ENCODE measurements at places on chromosomes 12 and 14.

GRCh38 chr12:3313675-3314663 lies 177.0 kb upstream of the PRMT8 start:
- DNase-seq = no peak

- DNase-seq = no peak
Observed at GRCh38 chr14:100041271-100041670, 24.0 kb upstream of the EVL start.

GRCh38 chr12:77842430-77842829 lies 11.7 kb downstream of the NAV3 start:
- DNase-seq = no peak

DNA sequence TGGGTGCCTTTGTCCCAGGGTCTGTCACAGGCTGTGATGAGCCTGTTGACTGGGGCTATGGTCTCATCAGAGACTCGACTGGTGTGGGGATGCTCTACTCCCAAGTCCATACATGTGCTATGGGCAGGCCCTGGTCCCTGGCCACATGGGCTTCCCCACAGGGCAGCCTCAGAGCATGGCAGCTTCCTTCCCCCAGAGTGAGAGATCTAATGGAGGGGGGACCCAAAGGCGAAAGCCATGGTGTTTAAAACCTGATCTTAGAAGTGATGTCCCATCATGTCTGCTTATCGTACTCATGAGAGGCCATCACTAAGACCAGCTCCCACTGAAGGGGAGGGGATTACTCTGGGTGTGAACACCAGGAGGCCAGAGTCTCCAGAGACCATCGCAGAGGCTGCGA lies 279.0 kb upstream of the RTL1 start:
- DNase-seq = no peak

DNA sequence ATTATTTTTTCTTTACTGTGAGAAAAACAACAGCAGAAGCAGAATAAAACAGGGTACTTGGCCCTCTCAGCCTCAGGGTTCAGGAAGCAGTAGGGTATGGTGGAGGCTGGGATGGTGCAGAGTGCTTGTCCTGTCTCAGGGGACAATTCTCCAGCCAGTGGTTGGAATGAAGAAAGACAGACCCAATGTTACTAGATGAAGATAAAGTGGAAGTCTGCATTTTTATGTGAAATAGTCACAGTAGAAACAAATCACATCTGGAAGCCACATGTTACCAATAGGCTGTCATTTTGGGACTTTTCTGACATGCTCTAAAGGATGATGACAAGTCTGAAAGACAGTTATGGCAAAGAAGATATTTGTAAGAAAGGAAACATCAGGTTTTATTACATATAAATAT lies 32.3 kb downstream of the PROX2 start:
- DNase-seq = no peak

DNA sequence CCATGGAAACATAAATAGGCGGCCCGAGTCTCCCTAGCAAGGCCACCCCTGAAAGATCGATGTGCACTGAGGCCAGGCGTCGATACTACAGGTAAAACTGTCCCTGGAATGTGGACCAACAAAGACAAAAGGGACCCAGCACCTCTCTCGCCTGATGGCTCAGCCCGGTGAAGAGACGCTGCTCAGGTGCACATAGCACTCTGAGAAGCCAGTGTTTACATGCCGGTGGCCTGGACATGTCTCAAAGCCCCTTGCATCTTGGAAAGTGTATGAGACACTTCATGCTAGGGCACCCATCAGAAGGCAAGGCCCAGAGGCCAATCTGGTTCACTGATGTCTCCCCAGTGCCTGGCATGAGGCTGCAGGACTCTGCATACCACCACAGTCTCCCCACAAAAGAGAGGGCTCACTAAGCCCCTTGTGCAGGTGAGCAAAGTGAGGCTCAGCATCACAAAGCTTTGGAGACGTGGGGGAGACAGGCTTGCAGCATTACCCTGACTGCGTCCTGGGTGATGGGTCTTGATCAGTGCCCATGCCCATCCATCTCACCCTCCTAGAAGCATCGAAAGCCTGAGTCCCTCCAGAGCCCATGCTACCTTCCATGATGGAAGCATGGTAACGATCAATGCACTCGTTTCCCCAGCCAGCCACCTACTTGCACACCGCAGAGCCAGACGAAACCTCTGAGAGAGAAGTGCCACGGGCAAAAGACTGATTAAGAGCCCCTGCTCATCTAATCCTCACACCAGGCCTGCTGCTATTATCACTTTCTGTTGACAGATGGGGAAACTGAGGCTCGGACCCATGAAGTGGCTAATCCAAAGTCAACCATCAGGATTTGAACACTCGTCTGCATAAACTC lies 16.1 kb downstream of the BCL11B start:
- DNase-seq = no peak

DNA sequence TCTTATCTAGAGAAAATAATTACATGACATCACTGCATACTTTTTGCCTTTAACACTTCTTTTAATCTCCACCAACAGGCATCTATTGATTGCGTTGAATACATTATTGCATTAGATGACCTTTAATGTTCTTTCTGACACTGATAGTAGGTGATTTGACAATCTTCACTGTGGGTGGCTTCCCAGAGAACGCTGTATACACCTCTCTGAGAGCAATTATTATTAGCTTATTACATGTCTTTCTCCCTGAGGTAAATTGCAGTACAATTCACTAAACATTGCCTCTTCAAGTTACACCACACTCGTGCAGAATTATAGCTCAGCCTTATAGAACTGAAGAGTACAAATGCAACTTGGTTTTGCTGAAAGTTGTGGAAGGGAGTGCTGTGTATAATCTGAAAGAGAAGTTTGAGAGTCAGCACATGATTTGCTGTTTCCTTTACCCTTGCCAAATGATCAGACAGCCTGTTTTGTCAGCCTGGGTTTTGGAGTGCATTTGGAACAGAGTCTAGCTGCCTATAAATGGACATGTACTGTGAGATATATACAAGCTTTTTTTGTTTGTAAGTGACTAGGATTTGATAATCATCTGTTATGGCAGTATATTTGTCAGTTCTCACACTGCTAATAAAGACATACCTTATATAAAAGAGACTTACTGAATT lies 369.2 kb downstream of the CCER1 start:
- no peak for DNase-seq

GRCh38 chr12:51531978-51532497 lies 59.0 kb upstream of the SCN8A start:
- peak; percentile 61 for DNase-seq

- no peak for DNase-seq
Observed at GRCh38 chr14:102805371-102805891, 28.2 kb downstream of the TRAF3 start.
